Small intestine (tissue), 16 donors: ENCODE measurements at places on chromosomes 5 and 9. TPM values are rescaled to one million over a fixed set of nuclear protein-coding genes. Genes with fewer than 3 reads are reported as not detected.

DAP gene
- polyA plus RNA-seq: 170 TPM

FCN2 gene
- polyA plus RNA-seq: not detected

SPINK1 gene
- polyA plus RNA-seq: 474 TPM

DOCK8 gene
- polyA plus RNA-seq: 3.8 TPM

FBP2 gene
- 0.24 TPM for polyA plus RNA-seq

LRRC19 gene
- polyA plus RNA-seq: 15.1 TPM

PKD2L2 gene
- not detected for polyA plus RNA-seq

RNF180 gene
- polyA plus RNA-seq: 3.6 TPM

PROB1 gene
- 0.54 TPM for polyA plus RNA-seq

QRFP gene
- 0.12 TPM for polyA plus RNA-seq

DMRT2 gene
- not detected for polyA plus RNA-seq

ORM1 gene
- 6.9 TPM for polyA plus RNA-seq

PSD2 gene
- polyA plus RNA-seq: 0.34 TPM

OLFML2A gene
- 0.27 TPM for polyA plus RNA-seq

CRHBP gene
- 0.19 TPM for polyA plus RNA-seq

SGCD gene
- 0.27 TPM for polyA plus RNA-seq

CARTPT gene
- not detected for polyA plus RNA-seq
